ENCODE measurements at places on chromosomes 5 and 9. TPM values are rescaled to one million over a fixed set of nuclear protein-coding genes. Genes with fewer than 3 reads are reported as not detected.

The PLCXD3 gene
- total RNA-seq, result 0.07 TPM

The UBTD2 gene
- 25.9 TPM for total RNA-seq

- H3K27ac ChIP-seq, result no peak overlapping the region
- DNase-seq, result no peak
- peaks cover 6% of the 10 kb centered on the region for H3K36me3 ChIP-seq
- H3K27me3 ChIP-seq, result no peaks in the 10 kb centered on the region
- H3K4me1 ChIP-seq, result peaks cover 19% of the 10 kb centered on the region
- H3K4me3 ChIP-seq, result no peak overlapping the region
Measured at GRCh38 chr5:80389580-80389979, 18.3 kb upstream of the ZFYVE16 start.

DNA sequence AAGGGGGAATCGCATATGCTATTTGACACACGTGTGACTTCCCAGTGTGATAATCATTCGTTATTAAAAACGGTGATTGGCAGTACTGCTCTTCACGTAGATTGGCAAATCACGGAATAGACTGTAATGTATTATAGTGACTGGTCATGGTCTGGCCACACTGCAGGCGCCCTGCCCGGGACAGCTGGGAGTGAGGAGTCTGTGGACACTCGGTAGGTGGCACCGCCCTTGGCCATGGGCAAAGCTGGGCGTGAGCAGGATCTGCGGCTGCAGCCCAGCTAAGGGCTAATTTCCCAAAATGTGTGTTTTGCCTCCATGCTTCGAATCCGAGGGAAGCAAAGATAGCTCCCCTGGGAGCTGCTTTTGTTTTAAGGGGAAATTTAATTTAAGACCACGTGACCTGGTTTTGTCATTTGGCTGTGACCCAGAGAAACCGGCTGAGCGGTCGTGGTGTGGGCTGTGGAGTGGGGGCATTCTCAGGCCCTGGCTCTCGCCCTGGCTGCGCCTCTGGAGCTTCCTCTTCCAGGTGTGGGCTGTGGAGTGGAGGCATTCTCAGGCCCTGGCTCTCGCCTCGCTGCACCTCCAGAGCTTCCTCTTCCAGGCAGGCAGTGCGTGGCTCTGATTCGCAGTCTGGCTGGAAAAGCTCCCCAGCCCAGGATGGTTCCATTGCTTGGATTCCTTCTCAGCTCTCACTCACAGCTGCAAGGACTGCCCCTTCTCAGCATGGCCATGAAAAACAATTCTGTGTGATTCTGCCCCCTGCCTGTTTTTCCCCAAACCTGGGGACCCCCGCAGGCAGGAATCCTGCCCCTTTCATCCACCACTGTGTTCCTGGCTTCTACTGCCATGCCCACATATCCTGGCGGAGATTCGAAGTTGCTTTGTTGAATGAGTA lies 131.1 kb downstream of the OLFM1 start:
- DNase-seq, result peak; percentile 32
- H3K4me3 ChIP-seq, result no peak overlapping the region
- H3K36me3 ChIP-seq, result no peaks in the 10 kb centered on the region
- no peaks in the 10 kb centered on the region for H3K27me3 ChIP-seq
- H3K27ac ChIP-seq, result peak overlapping the region; percentile 91

The SPATA31E1 gene
- 0.05 TPM for total RNA-seq

DNA sequence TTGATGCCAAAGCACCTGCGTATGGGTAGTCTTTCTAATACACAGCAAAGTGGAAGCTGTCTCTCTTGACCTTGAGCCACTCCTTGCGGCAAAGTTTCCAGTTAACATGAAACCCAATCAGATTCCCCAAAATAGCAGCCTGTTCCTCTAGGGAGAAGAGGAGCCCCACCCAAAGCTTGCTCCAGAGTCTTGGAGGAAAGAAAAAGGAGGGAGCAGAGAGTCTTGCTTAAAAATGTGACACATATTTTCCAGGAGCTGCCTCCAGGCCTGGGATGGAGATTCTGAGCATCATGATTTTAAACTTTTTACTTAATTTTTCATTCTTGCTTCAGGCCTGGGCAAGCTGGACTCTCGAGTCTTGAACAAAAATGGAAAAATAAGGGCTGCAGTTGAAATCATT lies 223.5 kb upstream of the TNC start:
- H3K27ac ChIP-seq, result no peak overlapping the region
- H3K4me1 ChIP-seq, result peaks cover 11% of the 10 kb centered on the region
- no peak for DNase-seq
- H3K27me3 ChIP-seq, result no peaks in the 10 kb centered on the region
- H3K36me3 ChIP-seq, result 0 out of 2 replicates have a peak, but pooled peaks cover 2% of the 10 kb centered on the region
- H3K4me3 ChIP-seq, result no peak overlapping the region

Measured in WTC11 (cell line).